ENCODE measurements at places on chromosomes 3 and 15.

GRCh38 chr3:50588759-50589433, 19.6 kb downstream of the HEMK1 start:
- no peak for DNase-seq

DNA sequence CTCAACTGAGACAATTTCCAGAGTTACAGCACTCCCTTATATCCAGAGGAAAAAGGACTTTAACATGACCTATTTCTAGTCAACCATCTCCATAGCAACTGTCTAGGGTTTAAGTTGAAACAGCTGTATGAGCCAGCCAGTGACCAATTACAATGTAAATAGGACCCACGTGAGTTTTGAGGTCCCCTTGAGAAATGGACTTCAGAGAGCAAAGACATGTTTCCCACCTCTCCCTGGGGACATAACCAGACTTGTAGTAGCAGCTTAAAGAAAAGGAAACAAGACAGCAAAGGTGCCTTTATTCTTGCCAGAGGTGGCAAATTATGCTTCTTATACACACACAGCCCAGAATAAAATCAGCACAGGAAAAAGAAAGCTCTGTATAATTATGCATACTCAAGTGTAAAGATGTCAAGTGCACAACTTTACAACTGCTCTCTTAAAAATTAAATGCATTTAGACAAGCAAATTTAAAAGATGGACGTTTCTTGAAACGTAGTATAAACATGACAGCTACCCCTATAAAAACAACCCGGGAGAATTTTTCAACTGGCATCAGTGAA, 40.2 kb downstream of the SUMF1 start:
- DNase-seq = no peak

DNA sequence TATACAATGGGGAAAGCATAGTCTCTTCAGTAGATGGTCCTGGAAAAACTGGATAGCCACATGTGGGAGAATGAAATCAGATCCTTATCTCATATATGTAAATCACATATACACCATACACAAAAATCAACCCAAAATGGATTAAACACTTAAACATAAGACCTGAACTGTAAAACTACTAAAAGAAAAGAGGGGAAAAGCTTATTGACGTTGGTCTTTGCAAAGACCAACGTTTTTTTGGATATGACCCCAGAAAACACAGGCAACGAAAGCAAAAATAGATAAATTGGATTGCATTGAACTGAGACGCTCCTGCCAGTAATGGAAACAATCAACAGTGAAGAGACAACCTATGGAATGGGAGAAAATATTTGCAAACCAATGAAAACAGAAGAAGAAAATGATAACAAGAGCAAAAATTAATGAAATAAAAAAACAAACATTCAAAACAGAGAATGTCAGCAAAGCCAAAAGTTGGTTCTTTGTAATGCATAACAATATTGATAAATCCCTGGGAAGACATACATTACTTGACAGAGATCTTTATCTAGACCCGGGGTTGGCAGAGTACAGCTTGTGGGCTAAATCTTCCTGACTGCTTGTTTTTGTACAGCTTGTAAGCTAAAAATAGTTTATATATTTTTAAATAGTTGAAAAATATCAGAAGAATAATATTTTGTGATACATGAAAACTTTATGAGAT, 86.9 kb downstream of the NEO1 start:
- no peak for DNase-seq

DNA sequence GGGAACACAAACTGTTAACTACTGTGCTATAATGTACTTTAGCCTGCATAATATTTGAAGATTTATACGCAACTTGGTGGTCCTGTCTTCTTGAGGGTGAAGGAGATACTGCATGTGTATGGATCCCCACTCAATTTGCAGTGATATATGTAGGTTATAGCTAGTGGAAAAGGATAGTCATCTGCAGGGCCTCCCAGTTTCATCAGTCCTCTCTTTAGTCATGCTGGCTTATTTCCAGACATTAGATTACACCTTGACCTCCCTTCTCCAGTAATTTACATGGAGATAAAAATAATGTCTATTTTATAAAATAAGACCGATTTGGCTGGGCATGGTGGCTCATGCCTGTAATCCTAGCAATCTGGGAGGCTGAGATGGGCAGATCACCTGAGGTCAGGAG, 3.7 kb downstream of the NR1D2 start:
- DNase-seq = no peak

- no peak for DNase-seq
These were observed 22.3 kb downstream of the C2CD4B start for GRCh38 chr15:62142736-62143135.

GRCh38 chr3:27861046-27862036, 139.2 kb upstream of the EOMES start:
- DNase-seq = no peak

- no peak for DNase-seq
These were observed 122.2 kb downstream of the SYNPR start for GRCh38 chr3:63400246-63400860.

GRCh38 chr3:197340521-197340871, 42.1 kb upstream of the DLG1 start:
- no peak for DNase-seq

GRCh38 chr15:64582202-64582601, 121.8 kb downstream of the ZNF609 start:
- no peak for DNase-seq

GRCh38 chr3:53163444-53164387, 2.7 kb downstream of the PRKCD start:
- DNase-seq = no peak

DNA sequence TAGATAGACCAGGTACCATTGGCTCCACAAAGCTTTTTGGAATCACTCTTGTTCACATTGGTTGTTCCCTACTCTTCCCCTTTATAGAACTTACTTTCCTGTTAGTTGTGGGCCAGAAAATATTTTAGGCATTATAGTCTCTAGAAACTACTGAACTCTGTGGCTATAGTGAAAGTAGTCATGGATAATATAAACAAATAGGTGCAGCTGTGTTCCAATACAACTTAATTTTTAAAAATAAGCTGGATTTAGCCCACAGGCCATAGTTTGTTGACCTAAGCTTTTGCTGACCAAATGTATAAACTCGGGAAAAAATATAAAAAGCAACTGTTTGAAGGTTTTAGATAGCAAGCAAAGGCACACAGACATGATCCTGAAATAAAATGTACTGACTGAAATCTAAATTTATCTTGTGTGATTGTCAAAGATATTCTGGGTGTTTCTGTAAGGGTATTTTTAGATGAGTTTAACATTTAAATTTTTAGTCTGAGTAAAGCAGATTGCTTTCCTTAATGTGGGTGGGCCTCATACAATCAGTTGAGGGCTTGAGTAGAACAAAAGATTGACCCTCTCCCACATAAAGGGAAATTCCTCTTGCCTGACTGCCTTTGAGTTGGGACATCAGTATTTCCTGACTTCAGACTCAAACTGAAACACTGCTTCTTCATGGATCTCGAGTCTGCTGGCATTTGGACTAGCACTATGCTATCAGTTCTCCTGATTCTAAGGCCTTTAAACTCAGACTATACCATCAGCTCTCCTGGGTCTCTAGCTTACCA, 13.2 kb downstream of the IQCB1 start:
- no peak for DNase-seq

DNA sequence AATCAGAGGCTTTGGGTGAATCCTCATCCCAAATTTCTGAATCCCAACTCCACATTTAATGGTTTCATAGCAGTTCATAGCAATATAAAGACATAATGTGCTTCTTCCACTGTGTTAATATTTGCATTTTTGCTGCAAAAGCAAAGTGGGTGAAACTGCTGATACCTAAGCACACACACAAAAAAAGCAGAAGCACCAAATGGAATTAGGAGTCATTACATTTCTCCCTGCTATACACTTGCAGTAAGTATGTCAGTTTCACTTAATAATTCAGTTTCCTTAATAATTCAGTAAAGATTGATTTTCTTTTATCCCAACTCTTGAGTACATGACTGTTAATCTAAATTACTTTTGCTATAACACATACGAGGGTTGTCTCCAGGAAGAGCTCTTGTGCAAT, 48.9 kb upstream of the ALCAM start:
- DNase-seq = no peak

DNA sequence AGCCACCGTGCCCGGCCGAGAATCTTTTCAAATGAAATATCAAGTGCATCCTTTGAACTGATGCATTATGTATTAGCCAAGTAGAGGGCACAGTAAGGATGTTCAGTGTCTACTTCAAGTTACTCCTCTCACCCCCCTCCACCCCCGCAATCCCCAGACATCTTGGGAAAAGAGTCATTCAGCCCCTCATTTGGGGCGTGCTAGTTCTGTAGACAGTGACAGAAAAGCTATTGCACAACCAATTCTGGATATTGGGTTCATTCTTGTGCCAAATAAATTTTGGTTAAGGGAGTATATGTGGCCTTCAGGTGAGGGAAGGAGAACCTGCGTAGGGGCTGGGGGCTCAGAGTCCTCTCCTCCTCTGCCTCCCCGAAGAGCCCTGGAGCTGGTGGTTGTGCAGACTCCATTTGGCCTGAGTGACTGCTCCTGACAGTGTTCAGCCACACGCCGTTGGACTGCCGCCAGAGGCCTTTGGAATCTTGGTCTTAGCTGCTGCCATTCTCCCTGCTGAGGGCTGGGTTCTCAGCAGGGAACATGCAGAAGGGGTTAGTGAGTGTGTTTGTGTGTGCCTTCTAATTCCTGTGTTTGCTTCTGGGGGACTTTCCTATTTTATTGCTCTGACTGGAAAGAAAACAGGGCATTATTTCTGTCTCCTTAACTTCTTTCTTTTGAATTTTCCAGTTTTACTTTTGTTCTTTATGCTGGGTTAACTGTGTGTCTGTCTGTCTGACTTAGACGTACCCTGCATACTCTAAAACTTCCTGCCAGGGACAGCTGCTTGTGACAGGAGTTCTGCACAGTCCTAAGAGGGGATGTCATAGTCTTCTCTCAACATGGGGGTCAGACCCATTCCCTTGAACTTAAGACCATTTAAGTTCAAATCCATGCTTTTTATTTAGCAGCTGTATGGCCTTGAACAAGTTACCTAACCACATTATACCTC, 21.0 kb downstream of the RARB start:
- DNase-seq = no peak

DNA sequence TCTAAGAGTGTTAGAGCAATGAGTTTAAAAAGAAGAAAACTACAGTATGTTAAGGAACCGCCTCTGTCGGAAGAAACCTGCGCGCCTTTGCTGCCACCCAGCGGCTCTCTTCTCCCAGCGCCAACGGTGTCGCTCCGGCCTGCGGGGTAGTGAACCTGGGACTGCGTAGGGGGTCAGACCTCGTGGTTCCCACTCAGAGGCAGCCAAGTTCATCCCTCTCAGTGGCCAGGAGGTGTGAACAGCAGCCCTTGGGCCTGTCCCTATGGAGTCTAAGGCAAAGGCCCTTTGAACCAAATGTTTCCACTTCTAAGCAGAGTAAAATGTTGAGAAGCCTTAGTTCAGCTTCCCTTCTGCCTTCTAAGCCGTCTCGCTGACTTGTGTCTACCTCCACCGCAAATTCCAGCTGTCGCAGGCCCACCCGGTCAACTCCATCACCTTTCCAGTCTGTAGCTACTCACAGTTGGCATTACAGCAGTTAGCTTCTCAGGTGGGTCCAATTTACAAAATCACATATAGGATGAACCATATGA, 980 bp upstream of the RAB27A start:
- DNase-seq = peak; percentile 76

GRCh38 chr3:98530676-98531075, 1.1 kb upstream of the GPR15 start:
- no peak for DNase-seq

GRCh38 chr15:90213818-90214204, 12.7 kb downstream of the SEMA4B start:
- DNase-seq = no peak

GRCh38 chr15:92166751-92167405, 226.8 kb upstream of the ST8SIA2 start:
- no peak for DNase-seq

DNA sequence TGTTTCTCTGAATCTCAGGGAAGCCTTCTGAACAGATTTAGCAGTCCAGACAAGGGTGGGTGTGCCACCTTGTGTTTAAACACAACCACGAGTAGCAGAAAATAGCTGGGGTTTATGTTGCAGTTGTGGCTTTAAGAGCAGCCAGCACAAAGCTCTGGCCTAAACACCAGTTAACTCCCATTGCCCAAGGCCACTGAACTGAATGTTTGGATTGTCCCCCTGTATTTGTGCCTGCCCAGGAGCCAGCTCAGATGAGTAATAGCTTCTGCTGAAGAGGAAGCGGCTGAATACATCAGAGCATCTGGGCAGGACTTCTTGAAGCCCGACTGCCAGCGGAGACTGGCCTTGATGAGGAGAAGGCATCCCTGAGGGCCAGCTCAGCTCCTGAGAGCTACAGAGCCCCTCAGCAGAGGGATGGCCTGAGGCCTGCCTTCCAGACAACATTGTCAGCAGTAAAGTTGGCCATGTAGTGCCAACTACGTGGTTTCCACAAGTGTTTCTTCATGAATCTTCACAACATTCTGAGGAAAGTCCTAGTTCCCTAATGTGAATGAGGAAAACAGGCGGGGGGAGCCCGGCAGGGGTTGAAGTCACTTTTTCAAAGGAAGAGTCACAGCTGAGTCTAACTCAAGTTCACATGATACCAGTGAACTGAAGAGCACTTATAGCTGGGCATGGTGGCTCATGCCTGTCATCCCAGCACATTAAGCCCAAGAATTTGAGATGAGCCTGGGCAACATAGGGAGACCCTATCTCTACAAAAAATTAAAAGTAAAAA, 65.8 kb upstream of the ZBTB38 start:
- no peak for DNase-seq

DNA sequence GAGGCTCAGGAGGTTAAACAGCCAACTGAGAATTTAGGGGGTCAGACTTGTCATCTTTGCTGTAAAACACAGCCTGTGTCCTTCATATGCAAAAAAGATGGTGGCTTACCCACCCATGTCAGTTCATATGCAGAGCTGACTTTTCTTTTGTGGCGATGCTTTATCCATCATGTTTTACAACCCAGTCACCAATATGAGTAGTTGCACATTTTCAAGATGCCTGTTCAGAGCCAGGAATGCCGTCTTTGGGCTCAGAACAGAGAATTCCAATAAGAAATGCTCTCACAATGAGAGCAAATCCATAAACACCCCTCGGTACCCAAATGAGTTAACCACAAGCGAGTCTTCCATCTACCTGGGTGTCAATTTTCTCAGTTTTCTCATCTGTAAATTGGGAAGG, 83.6 kb downstream of the TIGIT start:
- no peak for DNase-seq

DNA sequence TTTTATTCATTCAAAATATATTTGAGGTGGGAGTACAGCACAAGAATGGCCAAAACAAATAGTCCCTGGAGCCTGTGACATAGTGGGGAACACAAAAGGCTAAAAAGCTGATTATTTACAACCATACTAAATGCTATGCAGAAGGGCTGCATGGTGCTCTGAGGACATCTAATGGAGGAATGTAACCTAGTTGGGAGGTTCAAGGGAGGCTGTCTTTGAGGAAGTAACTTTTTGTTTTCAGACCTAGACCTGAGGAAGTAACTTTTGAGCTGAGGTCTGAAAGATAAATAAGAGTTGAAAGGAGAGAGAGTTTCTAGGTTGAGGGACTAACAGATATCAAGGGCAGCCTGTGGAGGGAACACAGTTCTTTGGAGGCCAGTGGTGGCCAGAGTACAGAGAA, 34.8 kb upstream of the RASA2 start:
- no peak for DNase-seq

GRCh38 chr3:173889596-173889995, 492.1 kb downstream of the NLGN1 start:
- DNase-seq = no peak

- DNase-seq = no peak
These were observed 15.6 kb upstream of the TLE3 start for GRCh38 chr15:70113304-70113700.

GRCh38 chr15:70240082-70240481, 142.4 kb upstream of the TLE3 start:
- no peak for DNase-seq

GRCh38 chr3:112074616-112075497, 11.3 kb upstream of the C3orf52 start:
- DNase-seq = no peak

- DNase-seq = no peak
These were observed 291.8 kb downstream of the EDEM1 start for GRCh38 chr3:5479229-5479799.

All from stimulated activated CD8-positive, alpha-beta memory T cell treated with anti-CD3 and anti-CD28 coated beads, Interleukin-7, amount 100 ng/mL, for 48 hours (primary cell).